Occipital lobe (tissue), 3 donors: ENCODE measurements at places on chromosomes 2 and 18.

DNA sequence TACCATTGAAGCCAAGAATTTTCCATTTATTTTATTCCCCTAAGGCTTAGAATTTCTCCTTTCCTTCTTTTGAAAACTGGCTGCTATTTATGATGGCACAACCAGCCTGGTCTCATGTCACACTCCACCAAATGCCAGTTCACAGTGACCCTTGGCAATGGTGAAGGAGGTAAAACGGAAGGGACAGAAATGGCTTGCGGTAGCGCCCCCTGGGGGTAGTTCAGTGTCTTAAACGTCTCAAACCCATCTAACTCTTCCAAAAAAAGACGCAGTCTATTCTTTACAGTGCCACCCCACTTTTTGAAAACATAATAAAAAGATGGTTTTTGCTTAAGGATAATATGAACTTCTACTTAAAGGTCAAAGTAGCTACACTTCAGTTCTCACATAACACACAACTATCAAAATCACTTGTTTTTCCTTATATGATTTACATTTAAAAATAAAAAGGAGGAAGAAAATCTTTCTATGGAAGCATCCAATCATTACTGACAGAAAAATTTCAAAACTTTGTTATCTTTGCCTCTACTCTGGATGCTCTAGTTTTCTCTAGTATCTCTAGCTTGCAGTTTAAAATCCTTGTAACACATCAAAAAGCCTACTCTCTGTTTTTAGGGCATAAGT is 28.0 kb downstream of the PNO1 start:
- DNase-seq = no peak

GRCh38 chr2:29954316-29954715 is 32.9 kb upstream of the ALK start:
- DNase-seq = no peak

GRCh38 chr2:13057671-13058070 is 340.9 kb downstream of the TRIB2 start:
- DNase-seq = no peak

GRCh38 chr2:138107288-138107687 is 143.0 kb downstream of the HNMT start:
- DNase-seq = no peak

GRCh38 chr2:278927-279320 is 9.0 kb downstream of the ALKAL2 start:
- no peak for DNase-seq

DNA sequence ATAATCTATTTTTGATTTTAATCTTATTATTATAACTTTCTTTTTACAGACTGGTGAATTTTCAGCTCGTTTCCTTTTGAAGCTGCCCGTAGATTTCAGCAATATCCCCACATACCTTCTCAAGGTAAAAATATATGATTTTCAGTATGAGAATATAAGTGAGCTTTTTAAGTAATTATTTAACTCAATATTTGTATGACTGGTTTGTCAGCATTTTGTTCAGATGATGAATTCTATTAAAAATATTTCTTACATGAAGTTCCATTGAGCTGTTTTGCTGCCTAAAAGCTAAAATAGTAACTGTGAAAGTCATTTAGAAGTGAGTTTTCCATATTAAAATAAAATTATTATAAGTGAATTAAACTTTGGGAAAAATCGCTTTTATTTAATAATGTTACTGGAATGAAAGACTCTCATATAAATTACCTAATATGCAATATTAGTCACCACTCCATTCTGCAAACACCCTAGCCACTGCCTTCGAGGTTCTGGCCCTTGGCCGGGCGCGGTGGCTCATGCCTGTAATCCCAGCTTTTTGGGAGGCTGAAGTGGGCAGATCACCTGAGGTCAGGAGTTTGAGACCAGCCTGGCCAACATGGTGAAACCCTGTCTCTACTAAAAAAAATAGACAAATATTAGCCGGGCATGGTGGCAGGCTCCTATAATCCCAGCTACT is 155.3 kb downstream of the BABAM2 start:
- DNase-seq = no peak

DNA sequence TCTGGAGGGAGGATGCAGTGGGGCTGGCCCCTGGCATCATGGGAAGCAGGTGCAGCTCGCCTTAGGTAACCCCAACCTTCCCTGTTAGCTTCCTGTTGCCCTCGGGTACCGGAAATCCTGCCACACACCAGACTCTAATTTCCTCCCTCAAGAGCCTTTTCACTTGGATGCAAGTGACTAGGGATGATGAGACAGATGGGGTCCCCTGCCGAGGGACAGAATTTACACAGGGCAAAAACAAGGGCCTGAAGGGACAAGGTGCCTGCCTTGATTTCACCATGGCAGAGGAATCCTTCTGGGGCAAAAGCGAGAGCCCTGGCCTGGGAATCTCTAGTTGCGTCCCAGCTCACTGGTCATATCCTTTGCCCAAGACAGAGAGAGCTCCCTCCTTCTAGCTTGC is 263.1 kb downstream of the LOXHD1 start:
- no peak for DNase-seq

GRCh38 chr2:204899983-204900382 is 354.7 kb downstream of the PARD3B start:
- no peak for DNase-seq

- no peak for DNase-seq
These were observed 70.0 kb upstream of the STON1 start for GRCh38 chr2:48459921-48460320.

DNA sequence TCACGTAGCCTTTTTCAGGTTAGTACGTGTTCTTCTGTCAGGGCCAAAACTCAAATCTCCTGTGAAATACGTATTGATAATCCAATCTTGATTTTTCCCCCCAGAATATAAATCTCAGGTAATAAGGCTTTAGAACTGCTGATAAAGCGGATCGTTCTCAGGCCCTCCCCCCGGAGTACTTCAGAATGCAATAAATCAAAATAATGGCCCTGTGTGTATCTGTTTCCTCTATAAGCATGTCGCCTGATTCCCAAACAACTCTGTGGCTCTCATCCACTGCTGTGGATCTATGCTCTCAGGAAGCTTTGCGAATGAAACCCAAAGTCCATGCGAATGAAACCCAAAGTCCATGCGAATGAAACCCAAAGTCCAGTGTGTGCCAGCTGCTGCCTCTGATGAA is 49.4 kb downstream of the IMPA2 start:
- DNase-seq = no peak

GRCh38 chr18:50955253-50955652 is 12.6 kb upstream of the ELAC1 start:
- no peak for DNase-seq

DNA sequence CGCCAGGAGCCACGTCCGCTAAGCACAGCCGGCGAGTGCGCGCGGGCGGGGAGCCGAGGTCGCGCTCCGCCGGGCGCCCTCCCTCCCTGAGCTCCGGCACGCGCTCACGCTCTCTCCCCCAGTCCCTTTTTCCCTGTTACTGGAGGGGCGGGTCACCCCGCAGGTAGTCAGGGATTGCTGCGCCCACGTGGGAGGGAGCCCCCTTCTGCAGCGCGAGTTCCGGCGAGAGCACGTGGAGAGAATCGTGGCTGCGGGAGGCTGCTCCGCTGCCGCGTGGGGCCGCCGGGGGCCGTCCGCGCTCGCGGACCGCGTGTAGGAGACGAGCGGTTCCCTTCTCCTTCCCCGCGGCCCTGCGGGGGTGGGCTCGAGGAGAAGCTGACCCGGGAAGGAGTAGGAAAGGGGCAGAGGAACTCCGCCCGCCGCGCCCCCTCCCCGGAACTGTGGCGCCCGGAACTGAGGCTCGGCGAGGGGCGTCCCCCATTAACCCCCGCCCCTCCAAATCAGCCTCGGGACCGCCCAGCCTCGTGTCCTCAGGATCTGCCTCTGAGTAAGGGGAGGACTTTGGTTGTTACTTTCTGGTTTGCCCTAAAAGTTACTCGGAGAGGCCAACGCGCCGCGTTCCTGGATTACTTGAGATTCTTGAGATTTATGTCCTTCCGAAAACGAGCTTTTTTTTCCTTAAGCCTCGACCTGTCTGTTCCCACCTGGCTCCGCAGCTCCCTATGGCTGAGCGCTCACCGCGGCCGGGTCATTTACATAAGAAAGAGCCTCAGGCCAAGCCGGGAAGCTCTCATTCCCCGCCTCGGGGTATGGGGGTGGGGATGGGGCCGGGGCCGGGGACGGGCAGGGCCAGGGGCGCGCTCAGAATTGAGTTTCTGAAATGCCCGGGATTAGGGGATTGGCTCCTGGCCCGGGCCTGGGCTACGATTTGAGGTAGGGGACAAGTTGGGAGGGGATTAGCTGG is 1.1 kb downstream of the HK2 start:
- DNase-seq = no peak

GRCh38 chr2:218991674-218992168 is 1.5 kb downstream of the CRYBA2 start:
- no peak for DNase-seq

DNA sequence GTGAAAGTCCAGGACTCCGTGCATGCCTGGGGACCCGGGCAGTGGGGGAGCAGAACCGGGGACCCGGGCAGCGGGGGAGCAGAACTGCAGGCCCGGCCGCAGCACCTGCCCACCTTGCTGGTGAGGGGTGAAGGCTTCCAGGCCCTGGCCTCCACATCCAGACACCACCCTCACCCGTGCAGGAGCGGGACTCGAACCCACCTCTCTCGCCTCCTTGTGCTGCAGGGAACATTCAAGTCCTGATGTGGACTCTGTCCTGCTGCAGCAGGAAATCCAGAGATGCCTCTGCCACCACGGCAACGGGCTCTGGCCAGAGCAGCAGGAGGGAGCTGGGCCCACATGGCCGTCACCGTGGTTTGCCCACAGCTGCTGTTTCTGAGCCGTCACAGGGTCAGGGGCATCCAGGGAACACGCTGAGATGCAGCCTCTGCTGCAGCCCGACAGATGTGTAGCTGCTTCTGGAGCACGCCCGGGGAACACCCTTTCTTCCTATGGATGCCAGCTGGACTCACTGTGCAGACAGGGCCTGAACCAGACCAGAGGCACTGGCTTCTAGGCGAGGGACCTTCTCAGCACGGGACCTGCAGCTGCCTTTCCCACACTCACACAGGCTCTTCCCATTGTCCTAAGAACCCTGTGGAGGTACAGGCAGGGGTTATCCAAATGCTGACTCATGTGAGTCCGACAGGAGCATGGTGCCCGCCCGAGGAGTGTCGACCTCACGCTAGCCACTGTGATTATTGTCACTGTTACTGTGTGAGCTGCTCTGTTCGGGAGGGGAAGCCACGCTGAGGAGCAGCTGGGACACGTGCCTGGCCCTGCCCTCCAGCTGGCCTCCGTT is 89.2 kb upstream of the CTDP1 start:
- no peak for DNase-seq

DNA sequence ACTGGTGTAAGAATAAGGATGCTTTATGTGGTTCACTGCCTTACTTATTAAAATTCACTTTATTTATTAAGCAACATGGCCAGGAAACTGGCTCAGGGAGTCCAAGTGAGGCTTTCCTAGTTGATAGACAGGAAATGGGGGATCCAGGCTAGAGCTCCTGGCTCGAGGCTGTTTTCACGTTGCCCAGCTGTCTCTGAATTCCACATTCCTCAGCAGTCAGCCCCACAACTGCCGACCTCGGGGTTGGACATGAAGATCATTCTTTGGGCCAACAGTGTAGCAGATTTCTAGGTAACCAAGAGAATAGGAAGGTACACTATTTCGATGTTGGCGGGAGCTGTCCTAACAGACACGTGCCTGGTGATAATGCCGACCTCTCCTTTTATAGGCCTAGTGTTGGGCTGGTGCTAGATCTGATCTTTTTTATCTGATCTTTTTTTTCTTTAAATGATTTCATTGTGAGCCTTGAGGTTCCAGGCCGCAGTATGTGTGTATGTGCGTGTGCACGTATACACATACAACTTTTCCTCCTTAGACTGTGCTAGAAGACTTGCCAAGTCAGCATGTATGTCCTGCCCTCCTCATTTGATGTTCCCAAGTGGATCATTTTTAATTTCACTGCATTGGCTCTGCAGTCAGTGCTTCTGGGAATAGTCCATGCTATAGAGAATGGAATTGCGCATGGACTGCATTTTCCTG is 103.5 kb downstream of the CABLES1 start:
- no peak for DNase-seq

DNA sequence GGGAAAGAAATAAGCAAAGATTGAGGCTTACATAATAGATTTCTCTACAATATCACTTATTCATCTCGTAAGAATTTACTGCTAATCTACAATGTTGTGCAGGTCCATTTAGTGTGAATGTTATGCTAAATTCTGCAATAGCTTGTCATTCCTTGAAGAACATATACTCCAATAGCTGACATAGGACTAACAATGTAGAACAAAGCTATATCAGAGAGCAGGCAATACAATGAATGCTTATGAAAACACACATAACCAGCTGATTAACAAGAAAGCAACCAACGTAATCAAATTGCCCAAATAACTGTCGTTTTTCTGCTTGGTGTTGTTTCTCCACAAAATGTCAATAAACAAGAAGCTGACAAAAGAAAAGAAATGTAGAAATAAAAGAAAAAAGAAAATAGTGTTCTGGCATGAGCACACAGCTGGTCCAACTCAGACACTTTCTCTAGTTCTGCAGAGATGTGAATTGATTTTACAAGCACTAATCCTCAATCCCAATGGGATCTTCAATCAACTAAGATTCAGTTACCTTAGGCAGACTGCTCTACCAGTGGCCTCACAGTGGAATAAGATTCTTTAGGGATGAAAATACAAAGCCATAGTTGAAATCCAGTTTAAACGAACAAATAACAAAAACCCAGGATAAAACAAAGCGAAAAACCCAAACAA is 1024.7 kb upstream of the PIK3C3 start:
- no peak for DNase-seq

DNA sequence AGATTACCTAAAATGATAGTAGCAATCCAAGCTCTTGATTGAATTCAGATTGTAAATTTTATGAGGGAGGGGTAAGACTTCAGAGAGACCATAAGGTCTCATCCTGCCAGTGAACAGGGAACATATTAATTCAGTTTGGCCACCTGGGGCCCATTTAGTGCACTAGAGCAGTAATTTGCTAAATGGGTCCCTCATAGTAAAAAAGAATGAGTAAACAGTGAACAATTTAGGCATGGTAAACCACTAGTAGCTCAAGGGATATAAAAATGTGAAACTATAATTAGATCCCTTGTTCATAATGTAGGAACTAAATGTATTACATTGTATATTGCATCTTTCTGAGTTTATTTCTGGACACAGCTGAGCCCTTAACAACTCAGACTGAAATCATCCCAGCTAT is 4.9 kb upstream of the PHLPP1 start:
- DNase-seq = no peak

DNA sequence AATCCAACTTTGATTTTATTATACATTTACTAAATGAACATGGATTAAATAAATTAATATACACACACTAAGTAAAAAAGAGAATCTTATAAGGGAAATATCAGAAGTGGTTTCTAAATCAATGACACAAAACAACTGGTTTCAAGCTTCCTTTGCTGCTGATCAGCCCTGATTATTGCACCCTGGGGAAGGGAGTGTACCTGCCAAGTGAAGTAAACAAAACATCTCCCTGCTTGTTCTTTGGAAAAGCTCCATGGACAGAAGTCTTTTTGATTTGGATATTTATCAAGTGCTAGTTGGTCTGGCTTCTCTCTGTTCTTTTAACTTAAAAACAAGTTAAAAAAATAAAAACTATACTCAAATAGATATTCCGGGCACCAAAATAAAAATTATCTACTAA is 190.1 kb downstream of the PDE11A start:
- no peak for DNase-seq

GRCh38 chr18:1653873-1654272 is 749.2 kb downstream of the ADCYAP1 start:
- DNase-seq = no peak
